ENCODE measurements at places on chromosomes 13 and 19.
A peak's percentile ranks its signal among the peaks of the same experiment; 100 is the strongest.

- DNase-seq = no peak
These were observed 29.9 kb upstream of the TUBGCP3 start for GRCh38 chr13:112617754-112618375.

GRCh38 chr19:52520013-52520412, 7.5 kb upstream of the ZNF808 start:
- DNase-seq = no peak

- DNase-seq = no peak
These were observed 176.4 kb downstream of the KCTD12 start for GRCh38 chr13:76709851-76710250.

GRCh38 chr19:51652266-51652665, 5.6 kb upstream of the SIGLEC14 start:
- no peak for DNase-seq

DNA sequence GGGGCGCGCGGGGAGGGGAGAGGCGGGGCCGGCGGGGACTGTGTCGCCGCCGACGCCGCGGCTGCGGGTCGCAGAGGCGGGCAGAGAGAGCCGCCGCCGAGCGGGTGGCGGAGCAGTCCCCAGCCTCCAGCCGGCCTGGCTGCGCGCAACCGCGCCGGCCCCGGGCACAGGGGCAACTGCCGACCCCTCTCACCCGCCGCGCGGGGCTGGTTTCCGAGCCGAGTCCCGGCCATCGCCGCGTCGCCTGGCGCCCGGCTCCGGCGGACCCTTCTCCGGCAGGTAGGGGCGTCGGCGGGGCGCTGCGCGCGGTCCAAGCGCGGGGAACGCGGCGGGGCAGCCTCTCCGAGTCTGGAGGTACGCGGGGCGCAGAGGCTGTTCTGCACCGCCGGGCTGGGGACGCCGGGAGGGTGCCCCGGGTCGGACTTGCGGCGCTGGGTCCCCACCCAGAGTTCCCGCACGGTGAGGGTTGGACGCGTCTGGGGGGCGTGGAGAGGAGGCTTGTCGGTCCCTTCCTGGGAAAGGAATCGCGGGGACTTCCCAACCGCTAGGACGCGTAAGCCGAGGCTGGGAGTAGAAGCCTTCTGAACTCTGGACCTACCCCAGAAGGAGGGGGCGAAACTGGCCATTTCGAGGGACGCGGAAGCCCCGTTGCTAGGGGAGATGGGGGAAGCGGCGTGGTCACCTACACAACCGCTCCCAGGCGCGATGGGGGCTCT, 133.6 kb upstream of the MYO16 start:
- peak; percentile 23 for DNase-seq

GRCh38 chr19:36579255-36579654, 6.2 kb upstream of the ZNF529 start:
- DNase-seq = no peak

DNA sequence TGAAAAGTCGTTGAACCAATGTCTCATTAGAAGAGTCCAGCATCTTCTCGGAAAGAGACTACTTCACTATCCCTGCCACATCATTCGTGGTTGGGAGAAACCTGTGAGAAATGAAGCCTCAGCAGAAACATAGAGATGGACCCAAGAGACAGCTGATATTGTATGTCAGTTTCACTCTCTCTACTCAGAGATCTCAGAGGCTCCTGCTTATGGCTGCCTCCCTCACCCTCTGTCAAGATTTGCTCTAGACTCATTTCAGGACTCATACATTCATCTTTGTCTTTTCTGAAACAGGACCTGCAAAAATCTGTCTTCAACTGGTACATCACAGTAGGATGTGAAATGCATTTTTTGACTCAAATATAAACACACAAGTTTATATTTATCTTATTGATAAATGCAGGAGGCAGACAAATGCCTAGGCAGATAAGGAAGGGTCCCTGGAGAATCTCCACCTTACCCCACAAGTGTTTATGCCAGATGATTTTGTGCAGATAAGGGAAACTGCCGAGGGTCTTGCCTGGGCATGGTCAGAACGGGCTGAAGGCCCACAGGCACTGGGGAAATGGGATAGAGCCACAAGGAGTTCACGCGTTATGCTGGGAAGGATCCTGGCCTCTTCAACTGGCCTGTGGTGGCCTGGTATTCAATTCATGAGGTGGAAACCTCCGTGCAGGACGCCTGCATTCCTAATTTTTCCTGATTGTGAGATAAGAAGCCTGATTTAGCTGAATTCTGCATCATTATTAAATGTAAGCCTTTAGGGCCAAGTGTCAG, 1834.0 kb upstream of the PCDH20 start:
- DNase-seq = no peak

DNA sequence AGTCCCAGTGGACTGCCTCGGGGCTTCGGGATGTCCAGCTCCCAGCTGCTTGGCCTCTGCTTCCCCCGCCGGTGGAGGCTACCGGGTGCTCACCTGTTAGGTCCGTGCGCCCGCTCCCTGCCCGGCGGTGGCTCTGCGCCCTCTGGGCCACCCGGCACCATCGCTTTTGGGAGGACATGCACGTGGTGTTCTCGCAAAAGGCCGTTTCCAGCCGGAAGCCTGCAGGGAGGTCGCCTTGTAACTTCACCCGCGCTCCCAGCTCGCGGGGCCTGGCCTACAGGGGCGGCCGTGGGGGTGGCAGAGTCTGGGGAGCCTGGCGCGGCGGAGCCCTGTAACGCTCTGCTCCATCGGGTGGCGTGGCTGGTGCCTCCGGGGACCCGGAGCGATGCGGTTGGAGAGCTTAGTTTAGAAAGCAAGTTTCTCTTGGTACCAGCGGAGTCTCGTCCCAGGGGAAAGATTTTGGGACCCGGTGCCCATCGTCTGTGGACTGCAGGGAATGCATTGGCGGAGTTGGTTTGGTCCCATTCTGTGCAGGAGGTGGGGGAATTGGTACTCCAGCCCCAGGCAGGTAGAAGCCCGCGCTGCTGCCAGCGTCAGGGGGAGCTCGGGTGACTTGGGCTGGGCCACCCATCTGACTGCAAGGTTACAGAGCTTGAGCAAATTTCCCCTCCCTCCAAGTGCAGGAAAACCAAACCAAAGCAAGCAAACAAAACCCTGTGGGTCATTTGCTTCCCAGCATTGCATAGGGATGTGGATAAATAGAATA, 673 bp downstream of the SPATA13 start:
- DNase-seq = peak; percentile 40

- no peak for DNase-seq
These were observed 127.2 kb downstream of the DNAJC15 start for GRCh38 chr13:43150369-43151207.

- DNase-seq = no peak
These were observed 385.1 kb upstream of the HTR2A start for GRCh38 chr13:47281991-47282390.

GRCh38 chr19:33997690-33998089, 174.6 kb upstream of the LSM14A start:
- no peak for DNase-seq

- DNase-seq = no peak
These were observed 302.8 kb downstream of the MYO16 start for GRCh38 chr13:108932196-108932595.

GRCh38 chr19:44671400-44671799, at the start of gene CEACAM19:
Gene CEACAM19 (plus strand): TSS chr19:44671482. CDS start chr19:44671932, 450 bp downstream.
- DNase-seq = no peak

DNA sequence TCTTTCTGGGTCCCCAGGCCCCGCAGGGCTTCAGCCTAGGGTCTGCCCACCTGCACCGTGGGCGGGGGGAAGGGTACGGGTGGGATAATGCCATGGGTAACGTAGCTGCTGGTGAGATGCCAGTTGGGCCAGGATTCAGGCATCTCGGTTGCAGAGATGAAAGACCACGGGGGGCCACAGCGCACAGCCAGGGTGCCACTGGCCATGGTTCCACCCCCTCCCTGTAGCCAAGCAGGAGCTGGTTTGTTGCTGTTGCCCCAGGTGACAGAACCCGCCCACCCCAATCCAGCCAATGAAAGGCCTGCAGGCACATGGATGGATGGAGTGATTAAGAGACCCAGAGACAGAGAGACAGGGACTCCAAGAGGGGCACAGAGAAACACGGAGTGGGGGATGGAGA, 1.0 kb upstream of the CGB7 start:
- DNase-seq = no peak

- no peak for DNase-seq
These were observed 231.8 kb downstream of the SHISA2 start for GRCh38 chr13:25819856-25820530.

DNA sequence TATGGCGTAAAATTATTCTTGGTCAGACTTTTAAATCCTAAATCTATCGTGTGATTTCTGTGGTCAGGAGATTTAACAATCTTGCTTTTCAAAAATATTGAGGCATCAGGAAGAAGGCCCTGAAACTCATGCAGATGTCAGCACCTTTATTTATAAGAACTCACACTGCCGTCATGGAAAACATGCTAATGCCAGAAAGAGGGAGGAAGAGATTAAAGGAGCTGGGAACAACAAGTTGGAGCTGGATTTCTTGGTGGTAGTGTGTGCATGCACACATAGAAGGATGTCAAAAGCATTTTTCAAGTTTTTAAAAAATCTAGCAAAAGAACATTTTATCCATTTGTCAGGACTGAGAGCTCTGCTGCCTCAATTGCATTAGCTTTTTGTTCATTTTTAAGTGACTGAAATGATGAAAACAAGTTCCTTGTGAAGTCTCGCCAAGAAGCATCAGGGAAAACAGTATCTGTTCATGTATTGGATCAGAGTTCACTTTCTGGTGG, 342.5 kb downstream of the SPRY2 start:
- no peak for DNase-seq

- DNase-seq = peak; percentile 32
These were observed 18.7 kb downstream of the GADD45B start for GRCh38 chr19:2494447-2495129.

- DNase-seq = no peak
These were observed 220.8 kb downstream of the COG6 start for GRCh38 chr13:39876258-39876657.

GRCh38 chr19:45311621-45312020, 11.1 kb downstream of the CKM start:
- peak; percentile 59 for DNase-seq

DNA sequence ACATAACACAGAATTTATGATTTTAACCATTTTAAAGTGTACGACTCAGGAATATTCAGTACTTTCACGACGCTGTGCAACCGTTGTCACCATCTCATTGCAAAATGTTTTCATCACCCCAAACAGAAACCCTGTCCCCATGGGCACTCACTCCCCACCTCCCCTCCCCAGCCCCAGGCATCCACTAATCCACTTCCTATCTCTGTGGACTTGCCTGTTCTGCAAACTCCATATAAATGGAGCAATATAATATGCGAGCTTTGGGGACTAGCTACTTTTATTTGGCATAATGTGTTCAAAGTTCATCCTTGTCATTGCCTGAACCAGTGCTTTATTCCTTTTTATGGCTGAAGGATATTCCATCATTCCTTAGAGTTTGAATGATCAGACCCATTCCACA, 7.3 kb upstream of the INSR start:
- DNase-seq = no peak

DNA sequence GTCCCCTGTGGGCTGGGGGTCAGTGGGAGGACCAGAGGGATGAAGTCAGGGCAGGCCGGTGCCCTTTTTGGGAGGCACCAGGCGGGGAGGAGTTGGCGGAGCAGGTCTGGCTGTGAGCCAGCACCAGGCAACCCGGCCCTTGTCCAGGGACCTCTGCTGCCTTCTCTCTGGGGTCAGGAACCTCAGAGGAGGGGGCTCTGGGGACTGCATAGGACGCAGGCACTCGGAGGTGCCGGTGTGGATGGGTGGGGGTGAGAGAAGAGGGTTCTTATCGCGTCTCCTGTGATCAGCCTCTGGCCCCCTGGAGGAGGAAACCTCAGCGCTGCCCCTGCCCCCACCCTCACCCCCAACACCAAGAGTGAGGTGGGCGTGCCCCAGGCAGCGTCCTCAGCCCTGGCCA, 16.5 kb downstream of the DPF1 start:
- no peak for DNase-seq

DNA sequence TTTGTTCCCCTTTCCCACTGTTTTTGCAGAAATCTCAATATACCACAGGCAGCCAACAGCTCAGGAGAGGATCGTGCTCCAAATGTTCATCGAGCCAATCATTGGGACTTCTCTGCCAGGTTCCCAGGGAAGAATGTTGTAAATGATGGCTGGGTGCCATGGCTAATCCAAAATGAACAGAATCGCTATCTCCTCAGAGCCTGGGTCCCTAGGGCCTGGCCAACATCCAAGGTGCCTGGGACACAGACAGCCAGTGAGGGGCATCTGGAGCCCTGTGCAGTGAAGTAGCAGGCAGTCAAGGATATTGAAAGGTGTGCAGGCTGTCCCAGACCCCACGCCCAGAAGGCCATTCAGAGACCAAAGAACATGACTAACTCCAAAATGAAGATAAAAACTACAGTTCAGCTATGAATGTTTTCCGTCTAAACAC, 37.8 kb downstream of the BRD4 start:
- DNase-seq = no peak

- DNase-seq = peak; percentile 92
These were observed 3.0 kb downstream of the HPN start for GRCh38 chr19:35044317-35045117.

GRCh38 chr19:16446108-16446723, 25.6 kb downstream of the EPS15L1 start:
- DNase-seq = peak; percentile 22

DNA sequence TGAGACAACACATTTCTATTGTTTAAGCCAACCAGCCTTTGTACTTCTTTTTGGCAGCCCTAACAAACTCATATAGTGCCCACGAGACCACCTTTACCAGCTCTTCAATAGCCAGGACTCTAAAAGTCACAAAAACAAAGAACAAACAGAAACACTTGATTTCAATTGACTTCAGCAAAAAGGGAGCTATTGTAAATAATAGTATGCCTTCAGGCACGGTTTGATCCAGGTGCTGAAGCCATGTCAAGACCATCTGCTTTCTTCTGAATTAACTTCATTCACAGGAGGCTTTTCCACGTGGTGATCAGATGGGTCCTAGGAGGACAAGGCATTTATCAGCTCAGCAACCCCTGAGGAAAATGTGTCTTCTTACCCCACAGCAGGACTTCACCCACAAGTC, 53.8 kb downstream of the TINCR start:
- DNase-seq = no peak

DNA sequence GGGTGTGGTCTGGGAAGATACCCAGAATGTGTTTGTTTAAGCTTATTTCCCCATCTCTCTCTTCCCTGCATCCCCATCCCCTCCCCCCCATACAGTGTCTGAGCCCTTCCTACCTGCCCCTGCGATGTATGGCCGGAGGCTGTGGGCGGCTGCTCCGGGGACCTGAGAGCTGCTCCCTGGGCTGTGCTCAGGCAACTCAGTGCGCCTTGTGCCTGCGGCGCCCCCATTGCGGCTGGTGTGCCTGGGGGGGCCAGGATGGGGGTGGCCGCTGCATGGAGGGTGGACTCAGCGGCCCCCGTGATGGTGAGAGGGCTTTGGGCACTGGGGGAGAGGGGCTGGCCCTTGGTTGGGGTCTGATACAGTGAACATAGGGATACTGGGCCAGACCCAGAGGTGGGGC, 21.7 kb downstream of the CNFN start:
- DNase-seq = no peak
